ENCODE measurements at places on chromosomes 2 and 18.
A peak's percentile ranks its signal among the peaks of the same experiment; 100 is the strongest.

DNA sequence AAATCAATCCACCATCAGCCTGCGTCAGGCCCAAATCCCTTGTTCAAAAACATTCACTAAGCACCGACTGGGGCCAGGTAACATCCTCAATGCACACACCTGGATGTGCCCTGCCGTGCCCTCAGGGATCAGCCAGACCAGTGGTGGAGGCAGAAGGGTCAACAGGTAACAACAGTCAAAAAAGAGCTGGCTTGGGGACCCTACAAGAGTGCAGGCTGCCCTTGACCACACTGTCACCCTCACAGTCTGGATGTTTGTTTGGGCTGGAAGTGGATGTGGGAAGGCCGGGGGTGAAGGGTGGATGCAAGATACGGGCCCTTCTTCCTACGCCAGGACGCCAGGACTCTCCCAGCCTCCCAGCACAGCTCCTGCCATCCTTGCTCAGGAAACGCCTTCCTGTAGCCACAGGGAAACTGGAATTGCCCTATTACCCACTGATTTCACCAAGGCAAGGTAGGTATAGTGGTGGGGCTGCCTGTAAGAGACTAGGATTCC is 2.7 kb downstream of the BIN1 start:
- no peak for DNase-seq

- DNase-seq, result no peak
These were observed 2.2 kb upstream of the SUCLG1 start for GRCh38 chr2:84461310-84461709.

GRCh38 chr2:225649274-225649673 is 249.8 kb downstream of the NYAP2 start:
- DNase-seq, result no peak

DNA sequence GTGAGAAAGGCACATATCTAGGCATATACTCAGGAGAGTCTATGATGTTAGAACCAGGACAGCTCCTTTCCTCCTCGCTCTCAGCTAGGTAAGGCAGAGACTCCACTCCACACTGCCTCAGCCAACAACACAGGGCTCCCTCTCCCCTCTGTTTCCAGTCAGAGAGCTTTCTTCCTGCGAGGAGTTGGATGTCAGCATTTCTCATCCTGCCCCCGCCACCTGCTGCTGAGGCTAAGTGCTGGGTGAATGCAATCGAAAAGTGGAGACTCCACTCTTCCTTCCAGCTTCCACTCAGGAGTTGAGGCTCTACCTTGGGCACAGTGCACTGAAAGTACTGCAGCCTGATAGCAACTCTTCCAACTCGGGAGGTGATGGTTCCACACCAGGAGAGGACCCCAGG is 177.2 kb upstream of the RAB6C start:
- DNase-seq, result no peak

- no peak for DNase-seq
These were observed 6.5 kb downstream of the RNF103 start for GRCh38 chr2:86617153-86617552.

DNA sequence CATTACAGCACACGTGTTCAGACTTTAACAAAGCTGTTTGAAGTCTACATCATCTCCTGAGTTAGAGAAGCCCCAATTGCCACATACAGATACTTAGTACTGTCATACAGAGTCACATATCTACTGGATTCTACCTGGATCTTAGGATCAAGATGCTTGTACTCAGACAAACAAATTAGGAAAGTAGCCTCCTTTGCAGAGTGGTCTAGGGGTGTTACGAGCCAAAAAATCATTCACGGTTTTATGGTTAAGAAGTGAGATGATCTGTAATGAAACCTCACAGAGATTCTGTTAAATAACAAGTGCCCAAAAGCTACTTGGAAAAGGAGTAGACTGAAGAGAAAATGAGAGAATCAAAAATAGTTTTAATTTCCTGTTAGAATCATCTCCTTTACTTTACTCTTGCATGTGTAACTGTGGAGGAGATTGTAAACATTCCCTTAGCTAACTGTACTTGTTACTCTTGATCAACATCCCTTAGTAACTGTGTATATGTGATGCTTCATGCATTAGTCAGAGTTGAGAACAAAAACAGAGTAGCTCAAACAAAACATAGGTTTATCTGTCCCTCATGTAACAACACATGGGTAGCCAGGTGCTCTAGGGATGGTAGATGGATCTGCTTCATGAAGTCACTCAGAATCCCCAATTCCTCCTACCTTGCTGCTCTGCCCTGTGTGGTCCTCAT is 16.4 kb upstream of the IL1RL1 start:
- peak; percentile 34 for DNase-seq

GRCh38 chr18:50706199-50706598 is 113.6 kb downstream of the MRO start:
- no peak for DNase-seq

DNA sequence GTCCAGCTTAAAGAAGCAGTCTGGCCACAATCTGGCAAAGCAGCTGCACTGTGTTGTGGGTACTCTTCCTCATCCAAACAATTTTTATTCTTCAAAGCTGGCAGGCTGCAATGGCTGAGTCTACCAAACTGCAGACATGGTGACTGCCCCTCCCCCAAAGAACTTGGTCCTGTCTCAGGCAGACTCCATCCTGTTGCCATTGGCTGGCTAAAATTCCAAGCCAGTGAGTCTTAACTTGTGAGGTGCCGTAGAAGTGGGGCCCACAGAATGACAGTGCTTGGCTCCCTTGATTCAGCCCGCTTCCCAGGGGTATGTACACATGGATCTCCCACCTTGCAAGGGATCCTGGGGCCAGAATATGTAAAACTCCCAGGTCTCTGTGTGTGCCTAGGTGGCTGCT is 14.5 kb upstream of the NXPH2 start:
- DNase-seq, result no peak

GRCh38 chr2:20353241-20353992 is 2.8 kb upstream of the PUM2 start:
- DNase-seq, result no peak

GRCh38 chr2:205982776-205983327 is 103.1 kb downstream of the INO80D start:
- no peak for DNase-seq

- DNase-seq, result no peak
These were observed 112.5 kb downstream of the EFEMP1 start for GRCh38 chr2:55811048-55811447.

DNA sequence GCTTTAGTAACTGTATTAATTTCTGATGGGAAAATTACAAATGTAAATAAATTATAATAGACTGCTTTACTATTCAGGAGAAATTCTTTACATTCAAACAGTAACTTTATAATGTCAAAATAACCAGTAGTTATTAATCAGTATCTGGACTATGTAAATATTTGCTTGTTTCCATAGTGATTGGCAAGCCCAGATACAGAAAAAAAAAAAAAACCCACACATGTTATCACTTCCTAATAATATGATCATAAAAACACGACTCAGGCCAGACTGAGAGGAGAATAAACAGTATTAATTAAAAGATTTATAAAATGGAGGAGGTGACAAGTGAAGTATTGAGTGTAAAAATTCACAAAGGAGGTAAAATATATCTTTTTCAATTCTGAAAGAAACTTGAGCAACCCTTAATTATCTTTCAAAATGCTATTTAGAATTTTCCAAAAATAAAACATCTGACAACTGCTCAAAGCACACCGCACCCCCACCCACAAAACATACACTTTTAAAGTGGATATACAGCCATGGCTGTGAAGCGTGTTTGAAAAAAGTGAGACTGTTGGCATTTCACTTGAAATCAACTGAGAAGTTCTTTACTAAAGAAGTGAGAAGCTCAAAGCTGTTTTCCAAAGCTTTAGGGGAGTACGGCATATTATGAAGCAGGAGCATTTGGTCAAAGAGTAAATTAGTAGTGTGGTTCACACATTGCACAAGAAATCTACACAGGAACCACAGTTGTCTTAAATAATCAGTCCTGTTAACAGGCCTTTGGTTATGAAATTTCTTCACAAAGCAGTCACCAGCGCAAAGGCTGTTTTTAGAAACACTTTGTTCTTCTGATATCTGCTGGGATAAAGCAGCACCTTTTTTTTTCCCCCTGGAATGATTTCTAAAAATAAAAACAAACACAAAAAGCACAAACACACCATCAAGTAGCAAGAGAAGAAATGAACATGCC is 475.8 kb downstream of the TXNL1 start:
- no peak for DNase-seq

GRCh38 chr2:236667526-236667925 is 97.9 kb downstream of the ACKR3 start:
- no peak for DNase-seq

Measured in fibroblast of gingiva (primary cell).